HEK293T (cell line): ENCODE measurements at places on chromosomes 7 and 10.
A peak's percentile ranks its signal among the peaks of the same experiment; 100 is the strongest.

DNA sequence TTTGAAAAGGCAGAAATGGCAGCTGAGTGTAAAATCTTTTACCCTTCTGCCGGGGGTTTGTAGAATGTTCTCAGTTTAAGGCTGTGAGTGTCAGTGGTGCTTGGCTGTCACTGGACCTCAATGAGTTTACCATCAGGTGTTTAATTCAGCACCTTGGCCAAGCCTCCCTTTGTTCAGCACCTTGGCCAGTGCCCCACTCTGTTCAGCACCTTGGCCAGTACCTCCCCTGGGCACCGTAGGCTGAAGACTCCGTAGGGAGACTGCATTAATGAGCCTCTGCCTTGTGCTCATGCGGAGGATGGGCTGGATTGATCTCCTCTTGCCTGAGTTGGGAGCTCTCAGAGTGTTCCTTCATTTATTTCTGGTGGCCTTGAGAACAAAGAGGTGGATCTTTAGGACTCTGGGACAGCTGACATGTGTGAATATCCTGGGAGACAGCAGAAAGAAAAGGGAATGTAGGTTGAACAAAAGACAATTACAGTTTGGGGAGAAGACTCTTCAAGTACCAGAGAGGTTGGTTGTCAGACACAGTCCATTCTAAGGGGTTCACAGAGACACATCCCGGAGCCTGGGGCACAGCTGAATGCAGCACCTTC lies 1.6 kb downstream of the FAM24A start:
- DNase-seq: peak; percentile 76

DNA sequence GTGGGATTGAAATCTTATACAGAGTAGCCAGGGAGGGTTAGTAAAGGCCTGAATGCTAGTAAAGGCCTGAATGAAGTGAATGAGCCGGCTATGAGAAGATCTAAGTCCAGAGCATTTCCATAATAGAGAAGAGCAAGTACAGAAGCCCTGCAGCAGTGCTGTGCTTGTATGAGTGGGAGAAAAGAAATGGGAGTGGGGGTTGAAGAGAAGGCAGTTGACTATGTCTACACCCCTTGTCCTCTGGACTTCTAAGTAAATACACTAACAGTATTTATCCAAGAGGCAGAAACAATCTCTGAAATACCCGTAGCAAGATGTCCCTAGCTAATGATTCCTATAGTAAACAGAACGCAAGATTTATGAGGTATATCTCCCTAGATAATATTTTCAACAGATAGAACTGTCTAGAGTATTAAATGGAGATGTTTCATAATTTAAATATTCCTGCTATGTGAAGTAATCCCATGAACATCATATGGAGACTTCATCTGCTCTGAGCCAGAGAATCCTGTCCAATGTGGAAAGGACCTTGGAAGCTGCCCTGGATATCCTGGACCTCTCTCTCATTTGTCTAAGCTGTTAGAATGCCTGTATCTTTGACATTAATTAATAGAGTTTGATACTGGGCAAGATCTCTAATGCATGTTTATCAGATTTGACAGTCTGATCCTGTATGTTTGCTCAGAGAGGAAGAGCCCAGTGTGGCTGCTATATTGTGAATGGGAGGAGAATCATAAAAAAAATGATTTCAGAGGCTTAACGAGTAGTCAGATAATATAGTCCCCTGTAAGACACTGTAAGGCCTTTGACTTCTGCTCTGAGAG lies 171.6 kb downstream of the LRRN3 start:
- DNase-seq: no peak

DNA sequence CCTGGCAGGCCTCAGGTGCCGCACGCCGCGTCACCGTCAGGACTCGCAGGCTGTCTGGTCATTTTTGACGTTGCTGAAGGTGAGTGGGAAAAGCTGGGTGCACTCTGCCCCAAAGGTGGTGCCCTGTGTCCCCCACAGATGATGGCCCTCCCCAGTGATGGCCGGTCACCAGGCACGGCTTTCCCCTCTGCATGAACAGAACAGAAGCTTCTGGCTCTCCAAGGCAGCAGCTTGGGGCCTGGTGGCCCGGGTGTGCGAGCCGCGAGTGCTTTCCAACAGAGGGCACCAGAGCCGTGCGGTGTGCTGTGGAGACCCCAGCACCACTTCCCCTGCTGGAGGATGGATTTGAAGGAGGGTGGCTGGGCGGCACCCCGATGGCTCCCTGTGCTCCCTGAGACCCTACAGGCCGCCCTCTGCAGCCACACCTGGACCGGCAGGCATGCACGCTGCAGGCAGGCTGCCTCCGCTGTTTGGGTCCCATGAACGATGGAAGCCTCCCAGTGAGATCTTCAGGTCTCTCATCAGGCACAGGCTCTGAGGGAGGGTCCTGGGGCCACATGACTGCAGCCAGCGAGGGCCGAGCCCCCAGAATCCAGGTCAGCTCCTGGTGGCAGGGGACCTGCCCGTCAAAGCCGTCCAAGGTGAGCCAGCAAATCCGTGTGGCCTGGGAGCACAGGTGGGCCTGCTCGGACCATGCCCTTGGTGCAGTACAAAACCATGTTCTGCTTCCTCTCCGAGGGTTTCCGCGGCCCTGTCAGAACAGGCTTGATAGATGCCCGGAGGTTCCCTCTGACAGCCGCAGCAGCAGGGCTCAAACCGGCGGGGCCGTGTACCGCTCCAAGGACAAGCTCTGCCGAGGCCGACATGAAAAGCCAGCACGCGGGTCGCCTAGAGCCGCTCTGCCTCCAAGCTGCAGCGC lies 195.4 kb downstream of the EBF3 start:
- no peak for DNase-seq

DNA sequence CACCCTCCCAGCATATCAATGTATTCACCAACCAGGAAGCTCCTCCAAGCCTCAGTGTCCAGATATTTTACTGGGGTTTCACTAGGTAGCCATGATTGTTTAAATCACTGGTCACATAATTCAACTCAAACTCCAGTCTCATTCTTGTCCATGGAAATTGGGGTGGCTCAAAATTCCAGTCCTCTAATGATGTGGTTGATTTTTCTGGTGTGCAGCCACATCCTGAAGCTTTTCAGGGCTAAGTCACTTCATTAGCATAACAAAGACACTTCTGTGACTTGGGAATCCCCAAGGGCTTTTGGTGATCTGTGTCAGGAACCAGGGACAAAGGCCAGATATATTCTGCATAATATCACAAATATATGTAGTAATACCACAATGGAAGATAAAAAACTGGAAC lies 786.9 kb upstream of the IGFBP3 start:
- DNase-seq: no peak

DNA sequence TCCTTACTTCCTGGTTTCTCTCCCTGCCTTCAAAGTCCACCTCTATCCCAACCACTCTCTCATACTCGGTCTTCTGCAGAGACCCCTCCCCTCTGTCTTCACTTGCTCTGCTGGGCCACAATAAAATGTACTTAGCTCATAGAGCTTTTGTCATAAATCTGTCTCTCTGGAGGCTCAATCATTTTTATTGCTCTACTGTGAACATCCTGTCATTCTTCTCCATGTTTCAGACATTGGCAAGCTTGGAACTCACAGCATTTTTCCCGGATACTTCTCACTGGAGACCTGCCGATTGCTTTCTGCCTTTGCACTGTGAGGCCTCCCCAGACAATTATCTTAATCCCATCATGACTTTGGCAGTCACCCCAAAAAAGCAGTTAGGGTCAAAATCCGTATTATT lies 192.3 kb upstream of the ZMIZ1 start:
- DNase-seq: peak; percentile 35

- no peak for DNase-seq
These were observed 419.5 kb upstream of the SORCS1 start for GRCh38 chr10:107583974-107584373.

- DNase-seq: no peak
These were observed 97.8 kb upstream of the PPIF start for GRCh38 chr10:79249186-79250121.

DNA sequence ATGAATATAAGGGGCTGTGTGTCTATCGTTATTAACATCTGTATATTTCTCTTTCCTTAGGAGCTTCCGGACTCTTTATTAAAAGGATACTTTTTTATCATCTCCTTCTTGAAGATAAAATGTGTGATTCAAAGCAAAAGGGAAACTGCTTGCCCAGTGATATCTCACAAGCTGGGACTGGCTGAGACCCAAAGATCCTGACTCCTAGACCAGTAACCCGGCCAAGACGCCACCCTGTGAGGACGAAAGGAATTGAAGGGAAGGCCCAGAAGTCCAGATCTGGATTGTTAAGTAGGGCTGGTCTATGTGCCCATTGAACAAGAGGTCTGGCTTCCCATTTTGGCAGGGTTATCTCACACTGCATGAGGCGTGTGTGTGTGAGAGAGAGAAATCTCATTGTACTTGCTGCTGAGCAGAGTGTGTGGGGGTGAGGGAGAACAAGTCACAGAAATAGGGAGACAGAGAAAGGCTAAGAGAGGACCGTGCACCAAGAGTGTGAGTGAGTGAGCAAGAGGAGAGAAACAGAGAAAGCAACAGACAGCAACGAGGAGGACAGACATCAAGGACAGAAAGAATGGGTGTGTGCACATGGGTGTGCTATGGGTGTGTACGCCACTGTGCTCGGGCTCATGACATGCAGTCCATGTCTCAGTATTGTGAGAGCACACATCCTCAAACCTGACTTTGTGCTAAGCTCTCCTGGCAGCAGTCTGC lies 75.4 kb downstream of the PLXNA4 start:
- DNase-seq: peak; percentile 20

- DNase-seq: no peak
These were observed 92.0 kb upstream of the MKLN1 start for GRCh38 chr7:131235489-131236317.

- DNase-seq: no peak
These were observed 641.7 kb upstream of the FZD8 start for GRCh38 chr10:36283827-36284226.

- DNase-seq: no peak
These were observed 162.8 kb downstream of the CYP26A1 start for GRCh38 chr10:93236393-93237040.

DNA sequence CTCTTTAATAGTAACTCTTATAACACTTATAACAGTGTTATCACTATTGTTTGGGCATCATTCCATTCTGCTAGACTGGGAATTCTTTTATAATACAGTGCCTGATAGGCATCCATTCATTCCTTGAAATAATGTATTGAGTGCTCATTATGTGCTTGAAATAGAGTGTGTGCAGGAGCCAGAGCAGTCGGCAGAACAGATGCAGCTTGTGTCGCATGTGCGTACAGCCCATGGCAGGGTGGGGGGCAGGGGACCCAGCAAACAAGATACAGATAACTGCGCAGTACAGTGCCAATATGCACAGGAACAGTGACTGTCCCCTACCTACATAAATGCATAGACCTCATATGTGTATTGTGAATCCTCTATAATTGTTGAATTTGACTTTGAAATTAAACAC lies 99.3 kb downstream of the KAT6B start:
- no peak for DNase-seq

GRCh38 chr7:151493083-151493482 lies 26.6 kb downstream of the RHEB start:
- DNase-seq: no peak

DNA sequence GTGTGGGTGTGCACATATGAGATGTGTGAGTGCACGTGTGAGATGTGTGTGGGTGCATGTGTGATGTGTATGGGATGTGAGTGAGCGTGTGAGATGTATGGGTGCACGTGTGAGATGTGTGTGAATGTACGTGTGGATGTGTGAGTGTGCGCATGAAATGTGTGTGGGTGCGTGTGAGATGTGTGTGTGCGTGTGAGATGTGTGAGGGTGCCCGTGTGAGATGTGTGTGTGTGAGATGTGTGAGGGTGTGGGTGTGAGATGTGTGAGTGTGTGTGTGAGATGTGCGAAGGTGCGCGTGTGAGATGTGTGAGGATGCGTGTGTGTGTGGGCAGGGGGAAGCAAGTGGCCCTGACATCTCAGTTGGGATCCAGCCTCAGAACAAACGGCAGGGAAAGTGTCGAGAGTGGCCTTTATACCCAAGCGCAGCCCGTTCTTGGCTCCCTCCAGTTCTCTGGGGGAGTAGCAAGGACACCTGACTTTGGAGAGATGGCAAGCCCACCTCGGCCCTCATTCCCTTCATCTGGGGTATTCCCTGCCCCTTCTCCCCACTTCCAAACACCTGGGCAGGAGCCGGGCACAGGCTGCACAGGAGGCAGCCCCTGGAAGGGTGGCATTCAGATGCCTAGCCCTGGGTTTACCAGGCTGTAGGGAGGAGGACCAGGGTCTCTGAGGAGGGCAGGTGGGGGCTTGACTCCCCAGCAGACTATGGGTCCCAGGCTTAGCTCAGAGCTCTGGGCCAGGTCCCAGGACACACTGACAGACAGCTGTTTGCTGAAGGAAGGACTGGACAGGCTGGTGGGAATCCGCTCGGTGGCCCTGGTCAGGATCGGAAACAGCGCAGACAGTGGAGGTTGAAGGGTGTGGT lies 31.6 kb downstream of the PPIF start:
- no peak for DNase-seq

- DNase-seq: no peak
These were observed 82.2 kb downstream of the CFAP58 start for GRCh38 chr10:104435822-104436221.

DNA sequence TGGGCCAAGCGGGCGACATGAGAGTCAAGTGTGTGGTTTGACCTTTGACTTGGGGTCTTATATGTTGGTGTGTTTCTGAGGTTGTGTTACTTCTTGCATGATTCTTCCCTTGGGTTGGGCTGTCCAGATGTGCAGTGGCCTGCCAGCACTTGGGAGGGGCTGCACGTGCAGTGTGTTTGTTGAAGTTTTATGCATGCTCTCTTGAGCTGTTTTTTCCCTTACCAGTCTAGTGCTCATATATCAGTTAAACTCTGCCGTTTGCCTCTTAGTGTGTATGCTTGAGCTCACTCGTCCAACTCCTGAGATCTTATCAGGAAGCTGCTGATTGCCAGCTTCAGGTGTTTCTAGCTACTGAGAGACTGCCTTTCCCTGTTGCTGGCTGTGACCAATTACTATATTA lies 23.1 kb downstream of the SP4 start:
- no peak for DNase-seq

DNA sequence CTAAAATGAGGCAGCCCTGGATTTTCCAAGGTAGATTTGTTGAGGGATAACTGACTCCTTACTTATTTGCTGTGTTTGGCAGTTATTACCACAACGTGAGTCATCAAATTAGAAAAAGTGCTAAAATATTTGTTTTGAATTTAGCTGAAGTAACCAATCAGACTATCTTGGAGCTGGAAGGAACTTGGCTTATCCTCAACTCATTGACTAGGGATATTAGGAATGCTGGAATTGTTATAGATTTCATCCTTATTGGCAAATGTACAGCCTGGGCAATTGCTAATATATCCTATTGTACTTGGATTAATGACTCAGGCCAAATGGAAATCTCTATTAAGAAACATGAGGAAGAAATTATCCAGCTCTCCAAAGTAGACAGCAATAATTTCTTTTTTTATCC lies 1189.0 kb upstream of the LRRN3 start:
- DNase-seq: no peak
